ENCODE measurements at places on chromosomes 6 and 20.

- DNase-seq: no peak
Observed at GRCh38 chr6:61538801-61539200, 747.2 kb downstream of the KHDRBS2 start.

DNA sequence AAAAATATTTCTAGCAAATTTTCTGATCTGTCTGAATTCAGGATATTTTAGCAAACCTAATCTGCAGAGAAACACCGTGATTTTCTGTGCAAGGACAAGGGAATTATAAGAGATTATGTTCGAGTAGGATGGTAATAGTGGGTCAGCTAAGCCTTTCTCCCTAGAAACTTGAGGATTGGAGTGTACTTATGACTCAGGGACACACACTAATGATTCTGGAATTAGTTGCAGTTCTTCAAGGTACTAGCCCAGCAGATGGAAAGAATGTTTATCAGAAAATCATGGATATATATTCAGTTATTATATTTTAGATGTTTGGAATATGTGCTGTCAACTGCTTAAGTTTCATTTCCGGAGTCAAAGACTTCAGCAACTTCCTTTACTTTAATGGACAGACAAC lies 177.1 kb upstream of the MAP3K7 start:
- no peak for DNase-seq

GRCh38 chr6:121630716-121631115 lies 195.3 kb downstream of the GJA1 start:
- no peak for DNase-seq

- DNase-seq: no peak
Observed at GRCh38 chr6:10578723-10579122, 57.6 kb downstream of the GCNT2 start.

DNA sequence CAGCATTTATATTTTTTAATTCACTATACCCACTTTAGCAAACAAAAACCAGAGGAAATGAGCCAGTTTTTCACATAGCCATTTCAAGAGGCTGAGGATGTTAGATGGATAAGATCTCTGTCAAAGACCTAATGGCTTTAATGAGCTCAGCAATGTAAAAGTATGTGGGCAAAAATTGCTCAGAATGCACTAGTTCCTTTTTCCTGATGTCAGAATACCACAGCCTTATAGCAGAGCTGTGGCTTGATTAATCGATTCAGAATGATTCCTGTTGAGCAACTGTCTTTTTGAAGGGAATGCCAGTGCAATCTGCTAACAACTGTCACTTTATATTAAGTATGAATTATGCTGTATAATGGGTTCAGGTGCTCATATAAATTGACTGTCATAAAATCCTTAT lies 100.6 kb upstream of the HIVEP1 start:
- no peak for DNase-seq
